Fibroblast of the conjunctiva (primary cell): ENCODE measurements at places on chromosomes 7 and 10.

- no peak for DNase-seq
Measured at GRCh38 chr7:45977256-45977780, 56.2 kb upstream of the IGFBP3 start.

DNA sequence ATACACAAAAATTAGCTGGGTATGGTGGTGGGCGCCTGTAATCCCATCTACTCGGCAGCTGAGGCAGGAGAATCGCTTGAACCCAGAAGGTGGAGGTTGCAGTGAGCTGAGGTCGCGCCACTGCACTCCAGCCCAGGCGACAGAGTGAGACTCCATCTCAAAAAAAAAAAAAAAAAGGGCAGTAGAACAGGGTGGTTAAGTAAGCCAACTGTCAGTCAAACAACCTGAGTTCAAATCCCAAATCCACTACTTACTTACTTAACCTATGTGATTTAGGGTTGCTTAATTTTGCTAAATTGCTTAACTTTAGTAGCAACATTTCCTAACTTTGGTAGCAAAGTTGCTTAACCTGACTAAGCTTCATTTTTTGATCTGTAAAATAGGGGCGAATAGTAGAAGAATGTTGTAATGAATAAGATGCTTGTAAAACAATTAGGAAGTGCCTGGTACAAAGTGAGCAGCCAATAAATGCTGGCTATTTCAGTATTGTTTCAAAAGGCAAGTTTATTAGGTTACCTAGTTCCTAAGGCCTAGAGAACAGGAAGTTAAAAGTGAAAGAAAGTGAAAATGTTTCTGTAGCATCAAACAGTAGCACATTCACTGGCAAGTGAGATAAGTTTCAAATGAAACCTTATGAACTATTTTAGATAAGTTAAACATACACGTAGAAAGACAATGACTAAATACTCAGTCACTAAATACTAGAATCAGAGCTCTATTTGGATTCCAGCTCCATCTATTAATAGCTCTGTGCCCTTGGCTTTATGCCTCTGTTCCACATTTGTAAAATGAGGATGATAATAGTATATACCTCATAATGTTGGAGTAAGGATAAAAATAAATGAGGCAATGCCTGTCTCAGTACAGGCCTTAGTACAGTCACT, 64.3 kb downstream of the HOXA1 start:
- DNase-seq = no peak

DNA sequence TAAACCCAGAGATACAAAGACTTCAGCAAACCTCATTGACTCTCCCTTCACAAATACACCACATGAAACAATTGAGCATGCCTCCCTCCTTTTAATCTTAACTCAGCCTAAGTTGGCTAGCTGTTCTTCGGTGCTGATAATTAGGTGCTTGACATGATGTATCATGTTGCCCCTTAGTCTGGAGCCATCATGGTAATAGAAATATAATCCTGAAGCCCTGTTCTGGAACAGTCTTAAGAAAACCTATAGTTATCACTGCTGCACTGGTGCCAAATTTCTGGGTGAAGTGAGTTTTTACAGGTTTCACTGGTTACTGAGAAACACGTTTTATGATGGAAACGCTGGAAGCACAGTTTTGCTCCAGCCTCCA, 306.1 kb downstream of the LRMDA start:
- DNase-seq = no peak

DNA sequence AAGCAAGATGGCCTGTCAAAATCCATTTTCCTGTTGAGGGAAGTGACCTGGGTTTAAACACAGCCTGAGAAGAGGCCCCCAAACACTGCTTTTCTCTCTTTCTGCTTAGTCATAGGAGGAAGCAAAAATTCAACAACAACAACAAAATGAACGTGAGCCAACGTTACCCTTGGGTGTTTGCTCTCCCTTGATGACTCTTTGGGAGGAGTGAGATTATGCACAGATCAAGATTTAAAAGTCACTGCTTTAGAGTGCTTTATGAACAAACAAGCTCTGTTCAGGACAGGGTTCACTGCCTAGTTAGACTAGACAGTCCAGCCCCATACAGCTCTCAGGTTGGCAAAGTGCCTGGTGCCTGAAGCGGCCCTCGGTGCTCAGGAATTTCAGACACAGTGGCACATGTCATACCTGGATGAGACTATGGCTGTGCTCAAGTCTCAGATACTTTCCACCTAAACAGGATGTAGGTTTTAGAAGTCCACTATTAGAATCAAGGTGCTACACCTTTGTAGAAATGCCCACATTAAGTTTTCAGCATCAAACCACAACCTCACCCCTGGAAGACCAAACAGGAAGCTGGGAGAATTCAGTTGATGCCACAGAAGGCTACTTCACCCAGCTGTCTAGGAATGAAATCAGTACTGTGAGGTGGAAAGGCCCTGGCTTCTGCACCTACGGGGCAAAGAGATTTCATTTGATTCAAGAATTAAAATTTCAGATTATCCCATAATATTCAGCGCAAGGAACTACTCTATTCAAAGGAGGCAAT, 38.7 kb downstream of the DENND11 start:
- DNase-seq = no peak

- DNase-seq = no peak
Measured at GRCh38 chr10:12849319-12850181, 152.0 kb downstream of the CCDC3 start.

- DNase-seq = no peak
Measured at GRCh38 chr10:100858747-100859483, 53.8 kb upstream of the SLF2 start.

DNA sequence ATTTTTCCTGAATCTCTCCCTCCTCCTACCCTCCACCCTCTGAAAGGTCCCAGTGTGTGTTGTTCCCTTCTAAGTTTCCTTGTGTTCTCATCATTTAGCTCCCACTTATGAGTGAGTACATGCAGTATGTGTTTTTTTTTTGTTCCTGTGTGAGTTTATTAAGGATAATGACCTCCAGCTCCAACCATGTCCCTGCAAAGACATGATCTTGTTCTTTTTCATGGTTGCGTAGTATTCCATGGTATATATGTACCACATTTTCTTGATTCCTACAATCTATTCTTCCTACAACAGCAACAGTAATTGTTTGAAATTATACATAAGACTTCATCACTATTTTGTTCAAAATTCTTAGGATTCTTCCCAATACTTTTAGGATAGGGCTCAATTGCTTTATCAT, 1117.8 kb downstream of the GATA3 start:
- DNase-seq = no peak
